T-cell (primary cell): ENCODE measurements at places on chromosomes 2 and 18. TPM values are rescaled to one million over a fixed set of nuclear protein-coding genes. Genes with fewer than 3 reads are reported as not detected.
A peak's percentile ranks its signal among the peaks of the same experiment; 100 is the strongest.

Gene TNFRSF11A
- 4.6 TPM for total RNA-seq

Gene MARCO
- not detected for total RNA-seq

Gene GAL3ST2
- not detected for total RNA-seq

Gene RASGRP3
- 3.8 TPM for total RNA-seq

Gene TEKT4
- not detected for total RNA-seq

Gene SCN3A
- 0.28 TPM for total RNA-seq

Gene STEAP3
- total RNA-seq: 0.20 TPM

DNA sequence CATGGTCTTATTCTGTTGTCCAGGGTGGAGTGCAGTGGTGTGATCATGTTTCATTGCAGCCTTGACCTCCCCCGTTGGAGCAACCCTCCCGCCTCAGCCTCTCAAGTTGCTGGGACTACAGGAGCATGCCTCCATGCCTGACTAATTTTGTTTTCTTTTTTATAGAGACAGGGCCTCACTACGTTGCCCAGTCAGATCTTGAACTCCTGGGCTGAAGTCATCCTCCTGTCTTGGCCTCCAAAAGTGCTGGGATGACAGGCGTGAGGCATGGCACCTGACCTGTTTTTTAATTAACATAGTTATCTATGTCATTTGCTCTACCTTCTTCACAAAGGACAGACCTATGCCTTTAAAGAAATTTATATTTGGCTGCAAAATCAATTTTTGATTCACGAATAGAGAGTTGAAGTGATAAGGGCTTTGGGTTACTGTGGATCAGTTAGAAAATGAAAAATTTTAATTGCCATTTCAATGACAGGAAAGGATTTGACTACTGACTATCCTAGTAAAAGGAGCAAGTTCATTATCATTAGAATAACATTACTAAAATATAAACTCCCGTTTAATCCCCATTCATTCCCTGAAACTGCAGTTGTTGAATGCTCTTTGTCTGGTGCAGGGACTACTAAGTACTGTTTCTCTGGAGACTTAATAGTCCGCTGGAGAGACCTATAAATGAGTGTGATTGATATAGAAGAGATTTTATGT, 3.7 kb downstream of the RNF138 start:
- H3K4me3 ChIP-seq: peak overlapping the region; percentile 38
- no peak overlapping the region for H3K27ac ChIP-seq
- H3K36me3 ChIP-seq: no peaks in the 10 kb centered on the region

DNA sequence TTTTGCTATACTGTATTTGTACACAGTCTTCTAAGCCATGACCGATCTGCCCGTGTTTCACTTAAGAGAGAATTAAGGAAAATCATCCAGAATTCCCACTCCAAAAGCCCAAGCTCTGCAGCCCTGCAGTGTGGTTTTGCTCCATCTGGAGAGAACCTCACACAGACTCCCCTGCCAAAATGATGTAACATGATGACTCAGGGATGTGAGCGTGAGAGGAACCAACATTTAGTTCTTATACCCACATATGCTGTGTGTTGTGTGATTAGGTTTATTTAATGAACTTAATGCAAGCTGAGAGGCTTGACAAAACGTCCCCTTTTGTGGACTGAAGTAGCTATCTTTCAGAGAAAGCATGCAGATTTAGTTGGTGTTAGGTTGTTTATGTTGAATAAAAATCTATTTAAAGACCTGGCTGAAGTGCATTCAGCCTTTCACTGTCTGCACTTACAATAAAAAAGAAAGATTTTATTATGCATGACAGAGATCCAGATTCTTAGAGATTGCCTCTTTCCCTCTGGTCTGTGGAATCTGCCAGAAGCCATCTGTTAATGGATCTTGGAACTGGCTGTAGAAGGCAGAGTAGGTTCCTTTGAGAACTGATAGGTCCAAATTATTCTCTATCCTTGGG, 6.3 kb downstream of the RAB12 start:
- H3K27ac ChIP-seq: no peak overlapping the region
- H3K27me3 ChIP-seq: no peaks in the 10 kb centered on the region
- peaks cover 17% of the 10 kb centered on the region for H3K4me1 ChIP-seq
- no peak overlapping the region for H3K4me3 ChIP-seq
- no peak for DNase-seq
- H3K36me3 ChIP-seq: no peaks in the 10 kb centered on the region

DNA sequence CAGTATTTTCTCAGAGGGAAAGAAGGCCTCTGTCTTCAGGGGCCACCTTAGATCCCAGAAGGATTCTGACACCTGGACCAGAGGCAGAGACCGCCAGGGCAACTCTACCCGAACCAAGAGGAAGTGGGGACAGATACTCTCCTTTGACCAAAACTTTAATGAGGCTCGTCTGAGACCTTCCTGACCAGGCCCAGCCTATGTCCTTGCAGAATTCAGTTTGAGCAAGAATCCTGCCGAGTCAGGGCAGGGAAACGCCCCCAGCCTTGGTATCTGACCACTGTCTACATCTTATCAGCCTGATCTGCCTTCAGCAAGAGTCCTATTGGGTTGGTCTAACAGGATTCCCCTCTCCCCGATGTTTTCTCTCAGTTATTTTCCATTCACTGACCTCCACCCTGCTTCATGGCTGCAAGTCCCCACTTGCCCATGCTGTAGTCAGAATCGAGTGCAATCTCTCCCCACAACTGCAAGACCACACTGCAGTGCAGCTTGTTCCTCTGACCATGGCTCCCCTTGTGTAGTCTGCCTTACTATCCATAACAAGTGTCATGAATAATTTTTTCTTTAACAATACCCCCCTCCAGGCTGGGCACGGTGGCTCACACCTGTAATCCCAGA, 95.0 kb downstream of the MSH2 start:
- H3K4me3 ChIP-seq: no peak overlapping the region
- H3K36me3 ChIP-seq: peaks cover 4% of the 10 kb centered on the region
- DNase-seq: no peak
- no peaks in the 10 kb centered on the region for H3K4me1 ChIP-seq
- peaks cover 7% of the 10 kb centered on the region for H3K27me3 ChIP-seq
- H3K27ac ChIP-seq: no peak overlapping the region

DNA sequence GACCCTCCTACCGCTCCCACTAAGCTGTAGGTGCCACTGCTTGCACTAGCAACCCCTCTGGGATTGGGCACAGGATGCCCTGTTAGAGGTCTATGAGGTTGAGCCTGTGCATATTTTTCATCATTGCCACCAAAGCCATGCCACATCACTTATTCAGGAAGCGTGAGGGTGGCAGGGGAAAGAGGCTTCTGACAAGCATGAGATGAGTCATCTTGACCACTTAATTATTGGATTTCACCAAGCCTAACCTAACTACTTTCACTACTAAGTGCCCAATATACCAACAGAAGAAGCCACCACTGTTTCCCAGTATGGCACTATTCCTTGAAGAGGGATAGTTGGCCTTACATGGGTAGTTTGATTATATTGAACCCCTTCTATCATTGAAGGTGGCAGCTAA, 181.3 kb upstream of the EPHA4 start:
- no peak overlapping the region for H3K27ac ChIP-seq
- no peak overlapping the region for H3K4me3 ChIP-seq
- H3K36me3 ChIP-seq: no peaks in the 10 kb centered on the region
- no peaks in the 10 kb centered on the region for H3K4me1 ChIP-seq

GRCh38 chr2:69669666-69670065, 26.1 kb upstream of the AAK1 start:
- peaks cover 4% of the 10 kb centered on the region for H3K4me1 ChIP-seq
- no peaks in the 10 kb centered on the region for H3K36me3 ChIP-seq
- H3K27me3 ChIP-seq: no peaks in the 10 kb centered on the region
- H3K4me3 ChIP-seq: no peak overlapping the region

DNA sequence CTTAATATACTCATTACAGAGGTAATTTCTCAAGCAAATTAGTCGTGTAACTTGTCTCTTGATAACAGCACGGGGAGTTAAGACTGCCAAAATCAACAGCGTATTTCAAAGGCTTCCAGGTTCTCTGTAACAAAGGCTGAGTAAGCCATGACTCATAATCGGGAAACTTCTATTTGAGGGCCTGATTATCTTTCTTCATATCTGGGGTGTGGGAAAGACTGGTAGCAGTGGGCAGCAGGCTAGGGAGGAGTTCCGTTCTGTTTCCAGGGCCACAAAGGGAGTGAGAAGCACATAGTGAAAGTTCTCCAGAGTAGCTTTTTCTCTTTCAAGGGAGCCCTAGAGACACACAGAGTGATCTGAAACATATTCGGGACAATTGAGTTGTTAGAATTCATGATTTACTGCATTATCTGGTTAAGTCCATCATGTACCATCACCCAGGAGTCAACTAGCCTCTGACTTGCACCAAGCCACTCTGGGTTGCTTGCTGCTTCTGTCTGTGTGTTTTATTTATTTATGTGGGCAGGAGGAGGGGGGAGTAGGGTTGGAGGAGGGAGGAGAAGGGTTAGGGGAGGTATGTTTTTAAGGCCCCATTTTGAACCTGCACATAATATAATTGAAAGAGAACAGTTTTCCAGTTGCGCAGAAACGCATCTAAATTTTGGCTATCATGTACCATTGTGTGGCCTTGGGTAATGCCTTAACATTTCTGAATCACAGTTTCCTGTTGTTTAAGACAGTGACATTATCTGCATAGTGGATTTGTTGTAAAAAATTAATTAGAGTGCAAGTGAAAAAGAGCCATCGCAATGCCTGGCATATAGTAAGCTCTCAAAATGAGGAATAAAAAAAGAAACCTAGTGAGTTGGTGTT, 80.5 kb upstream of the ITPRID2 start:
- H3K36me3 ChIP-seq: no peaks in the 10 kb centered on the region
- no peak for DNase-seq
- H3K27me3 ChIP-seq: no peaks in the 10 kb centered on the region
- no peak overlapping the region for H3K4me3 ChIP-seq

- peaks cover 20% of the 10 kb centered on the region for H3K27me3 ChIP-seq
- H3K27ac ChIP-seq: no peak overlapping the region
Observed at GRCh38 chr2:120486946-120487345, 141.0 kb downstream of the INHBB start.

GRCh38 chr18:79139206-79139605, 70.0 kb downstream of the ATP9B start:
- no peak overlapping the region for H3K27ac ChIP-seq
- DNase-seq: peak; percentile 63
- H3K27me3 ChIP-seq: no peaks in the 10 kb centered on the region
- peaks cover 9% of the 10 kb centered on the region for H3K36me3 ChIP-seq

GRCh38 chr18:45379903-45380302, 235.4 kb upstream of the SLC14A2 start:
- H3K27me3 ChIP-seq: peaks cover 10% of the 10 kb centered on the region
- H3K4me3 ChIP-seq: no peak overlapping the region
- no peaks in the 10 kb centered on the region for H3K36me3 ChIP-seq

- DNase-seq: peak; percentile 3
- H3K4me3 ChIP-seq: peak overlapping the region; percentile 6
- peak overlapping the region; percentile 81 for H3K27ac ChIP-seq
- H3K27me3 ChIP-seq: no peaks in the 10 kb centered on the region
- peaks cover 47% of the 10 kb centered on the region for H3K4me1 ChIP-seq
Observed at GRCh38 chr2:12127638-12128037, 381.2 kb downstream of the LPIN1 start.

GRCh38 chr2:158893026-158893425, 75.4 kb upstream of the TANC1 start:
- H3K27ac ChIP-seq: no peak overlapping the region
- H3K27me3 ChIP-seq: peaks cover 7% of the 10 kb centered on the region
- H3K4me3 ChIP-seq: no peak overlapping the region
- DNase-seq: no peak
- no peaks in the 10 kb centered on the region for H3K36me3 ChIP-seq

GRCh38 chr2:86793752-86794151, 3.0 kb upstream of the CD8A start:
- peak; percentile 43 for DNase-seq
- H3K36me3 ChIP-seq: peaks cover 6% of the 10 kb centered on the region
- H3K27me3 ChIP-seq: peaks cover 46% of the 10 kb centered on the region
- H3K4me3 ChIP-seq: no peak overlapping the region
- peaks cover 62% of the 10 kb centered on the region for H3K4me1 ChIP-seq

- H3K36me3 ChIP-seq: no peaks in the 10 kb centered on the region
- DNase-seq: no peak
- H3K4me1 ChIP-seq: peaks cover 3% of the 10 kb centered on the region
- H3K27ac ChIP-seq: no peak overlapping the region
- H3K4me3 ChIP-seq: no peak overlapping the region
Observed at GRCh38 chr2:136306836-136307235, 188.9 kb upstream of the CXCR4 start.

DNA sequence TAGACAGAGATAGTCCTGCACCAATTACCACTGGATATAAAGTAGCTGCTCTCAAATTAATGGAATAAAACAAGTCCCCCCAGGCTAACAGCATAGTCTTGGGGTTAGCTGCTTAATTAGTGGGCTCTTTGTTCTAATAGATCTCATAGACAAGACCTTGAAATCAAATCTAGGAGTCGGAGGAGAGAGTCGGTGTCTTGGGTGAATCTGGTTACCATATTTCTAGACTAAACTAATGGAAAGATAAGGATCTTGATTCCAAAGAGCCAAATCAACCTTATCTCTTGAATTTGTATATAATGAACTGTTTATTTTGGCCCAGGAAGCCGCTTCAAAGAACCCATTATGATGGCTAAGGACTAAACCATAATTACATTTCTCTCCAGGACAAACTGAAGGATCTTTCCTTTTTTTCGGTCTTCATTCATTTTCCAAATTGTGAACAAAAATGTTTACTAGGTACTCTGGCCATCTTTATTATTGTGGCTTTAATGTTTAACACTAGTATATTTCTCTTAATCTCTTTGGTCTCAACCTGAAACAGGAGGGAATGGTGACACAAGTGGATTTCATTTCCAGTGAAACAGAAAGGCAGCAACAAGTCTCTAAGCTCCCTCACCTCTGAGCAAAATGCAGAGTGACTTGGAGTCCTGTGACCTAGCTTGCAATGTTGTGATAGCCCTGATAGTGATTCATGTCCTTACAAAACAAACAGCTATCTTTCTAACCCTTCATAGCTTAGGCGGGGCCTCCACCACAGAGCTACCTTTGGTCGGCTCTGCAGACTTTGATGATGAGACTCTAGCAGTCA, 137.9 kb upstream of the PARD3B start:
- H3K27ac ChIP-seq: no peak overlapping the region
- no peak for DNase-seq
- H3K36me3 ChIP-seq: no peaks in the 10 kb centered on the region
- H3K27me3 ChIP-seq: no peaks in the 10 kb centered on the region
- H3K4me3 ChIP-seq: no peak overlapping the region

DNA sequence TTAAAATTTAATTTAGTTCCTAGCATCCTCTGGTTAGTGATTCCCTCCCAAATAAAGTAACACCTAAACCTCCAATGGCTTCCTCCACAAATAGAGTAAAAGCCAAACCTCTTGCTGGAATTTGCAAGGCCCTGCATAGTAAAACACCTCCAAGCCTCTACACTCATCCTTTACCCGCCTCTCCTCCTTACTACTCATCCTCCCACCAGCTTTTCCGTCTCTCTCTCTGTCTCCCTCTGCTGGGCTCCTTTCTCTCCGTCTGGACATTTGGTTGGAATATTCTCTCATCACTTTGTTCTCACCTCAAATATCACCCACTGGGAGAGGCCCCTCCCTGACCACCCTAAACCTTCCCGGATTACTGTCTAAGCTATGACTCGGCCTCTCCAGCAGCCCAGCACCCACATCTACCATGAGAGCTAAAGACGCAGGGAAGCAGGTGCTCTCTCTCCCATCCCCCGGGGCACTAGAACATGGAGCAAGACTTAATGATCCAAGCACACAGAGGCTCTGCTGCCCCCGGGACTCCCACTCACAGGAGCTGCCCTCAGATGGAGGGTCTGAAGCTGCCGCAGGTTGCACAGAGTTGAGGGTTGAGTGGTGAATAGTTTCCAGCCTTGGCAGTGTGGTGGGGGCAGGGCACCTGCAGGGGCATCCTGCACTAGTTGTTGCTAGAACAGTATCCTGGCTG, 167.2 kb downstream of the FBXO15 start:
- H3K4me1 ChIP-seq: peaks cover under 1% of the 10 kb centered on the region
- peaks cover 4% of the 10 kb centered on the region for H3K27me3 ChIP-seq
- no peaks in the 10 kb centered on the region for H3K36me3 ChIP-seq
- no peak overlapping the region for H3K27ac ChIP-seq
- no peak for DNase-seq
- no peak overlapping the region for H3K4me3 ChIP-seq
